CD4-positive, alpha-beta T cell treated with Interferon alpha-2 for 1 hour (primary cell): ENCODE measurements at places on chromosomes 16 and 17.

- DNase-seq, result no peak
Observed at GRCh38 chr16:30786115-30786935, 680 bp downstream of the ZNF629 start.

DNA sequence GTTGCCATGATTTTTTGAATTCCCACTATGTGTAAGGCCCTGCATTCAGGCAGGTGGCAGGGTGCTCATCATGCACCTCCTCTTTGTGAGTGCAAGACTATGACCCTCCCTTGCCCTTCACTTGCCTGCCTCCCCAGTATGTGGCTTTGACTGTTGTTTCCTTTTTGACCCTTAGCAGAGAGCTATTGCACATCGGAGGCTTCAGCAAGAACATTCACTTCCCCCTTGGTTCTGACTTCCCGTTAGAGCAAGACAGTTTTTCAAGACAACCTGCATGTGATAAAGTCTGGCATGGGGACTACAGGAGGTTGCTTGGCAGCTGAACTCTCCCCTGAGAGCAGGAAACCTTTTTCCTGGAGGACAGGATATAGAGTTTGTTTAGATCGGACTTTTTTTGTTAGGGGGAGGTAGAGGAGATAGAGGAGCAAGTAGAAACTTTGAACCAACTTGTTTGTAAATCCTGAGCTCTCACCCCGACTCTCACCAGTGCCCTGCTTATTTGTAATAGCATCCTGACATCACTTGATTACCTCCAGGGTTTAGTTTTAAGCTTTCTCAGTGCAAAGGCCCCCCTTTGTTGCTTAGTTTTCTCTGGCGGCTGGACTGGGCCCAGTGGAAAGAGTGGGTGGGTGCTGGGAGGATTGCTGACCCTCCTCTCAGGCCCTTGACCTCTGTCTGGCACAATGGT, 34.3 kb downstream of the LIMD2 start:
- DNase-seq, result peak; percentile 41

GRCh38 chr16:59514651-59515050, 780.5 kb upstream of the GOT2 start:
- DNase-seq, result no peak

GRCh38 chr17:1186923-1187771, 7.4 kb upstream of the ABR start:
- peak; percentile 82 for DNase-seq

GRCh38 chr17:82866590-82867191, 26.9 kb upstream of the ZNF750 start:
- no peak for DNase-seq

DNA sequence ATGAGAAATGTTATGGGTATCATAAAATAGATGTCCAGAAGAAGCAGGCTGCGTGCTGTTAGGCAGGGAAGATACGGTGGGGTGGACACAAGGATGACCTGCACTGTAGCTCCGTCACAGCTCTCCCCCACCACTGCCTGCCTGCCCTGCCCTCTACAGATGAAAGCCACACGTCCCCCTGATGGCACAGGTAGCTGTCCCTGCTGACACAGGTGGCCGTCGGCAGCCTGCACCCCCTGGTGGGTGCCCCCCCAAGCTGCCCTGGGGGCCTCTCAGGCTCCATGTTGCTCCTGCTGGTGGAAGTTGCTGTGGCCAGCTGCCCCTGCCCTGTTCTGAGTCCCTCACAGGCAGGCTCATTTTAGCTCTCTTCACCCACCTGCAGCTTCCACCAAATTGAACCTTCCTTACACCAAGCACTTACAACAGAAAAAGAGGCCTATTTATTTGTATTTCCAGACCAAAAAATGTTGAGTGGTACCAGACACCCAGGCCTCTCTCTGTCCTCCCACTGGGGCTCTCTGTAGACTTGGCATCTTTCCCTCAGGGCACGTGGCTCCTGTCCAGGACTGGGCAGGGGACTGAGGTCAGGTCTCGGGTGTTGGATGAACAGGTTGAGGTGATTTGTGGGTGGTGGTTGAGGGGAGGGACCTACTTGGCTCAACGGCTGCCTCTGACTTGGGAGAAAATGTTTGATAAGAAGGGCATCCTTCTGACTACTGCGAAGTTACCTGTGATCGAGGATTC, 50.1 kb upstream of the CACNG5 start:
- no peak for DNase-seq

DNA sequence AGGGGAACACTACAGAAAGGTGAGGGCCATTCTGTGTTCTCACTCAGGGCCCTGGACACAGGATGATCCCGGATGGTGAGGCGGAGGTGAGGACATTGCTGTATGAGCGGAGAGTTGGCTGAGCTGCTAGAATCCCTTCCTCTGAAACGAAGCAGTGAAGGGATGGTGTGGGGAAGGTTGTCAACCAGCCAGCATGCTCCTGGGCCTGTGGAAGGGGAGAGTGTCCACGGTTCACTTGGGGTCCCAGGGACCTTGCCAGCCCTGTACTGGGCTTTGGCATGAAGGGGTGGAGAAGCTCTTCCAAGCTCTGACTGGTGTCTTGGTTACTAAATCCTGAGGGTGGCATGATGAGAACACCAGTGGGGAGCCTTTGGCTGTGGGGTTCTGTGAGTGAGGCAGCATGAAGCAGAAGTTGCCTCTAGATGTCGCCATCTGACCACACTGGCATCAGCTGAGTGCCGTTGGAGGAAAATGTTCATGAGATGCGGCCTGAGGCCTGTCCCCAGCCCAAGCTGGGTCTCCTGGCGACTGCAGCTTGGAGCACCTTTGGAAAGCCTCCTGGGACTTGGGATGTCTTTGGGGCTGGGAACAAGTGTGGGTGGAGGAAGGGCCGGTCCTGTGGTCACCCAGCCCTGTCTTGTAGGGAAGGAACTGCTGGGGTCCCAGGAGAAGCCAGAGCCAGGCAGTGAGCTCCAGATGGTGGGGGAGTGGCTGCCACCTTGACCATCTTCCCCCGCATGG, 14.8 kb downstream of the PDP2 start:
- DNase-seq, result peak; percentile 54

GRCh38 chr17:4136373-4136772, 6.5 kb downstream of the ZZEF1 start:
- no peak for DNase-seq

DNA sequence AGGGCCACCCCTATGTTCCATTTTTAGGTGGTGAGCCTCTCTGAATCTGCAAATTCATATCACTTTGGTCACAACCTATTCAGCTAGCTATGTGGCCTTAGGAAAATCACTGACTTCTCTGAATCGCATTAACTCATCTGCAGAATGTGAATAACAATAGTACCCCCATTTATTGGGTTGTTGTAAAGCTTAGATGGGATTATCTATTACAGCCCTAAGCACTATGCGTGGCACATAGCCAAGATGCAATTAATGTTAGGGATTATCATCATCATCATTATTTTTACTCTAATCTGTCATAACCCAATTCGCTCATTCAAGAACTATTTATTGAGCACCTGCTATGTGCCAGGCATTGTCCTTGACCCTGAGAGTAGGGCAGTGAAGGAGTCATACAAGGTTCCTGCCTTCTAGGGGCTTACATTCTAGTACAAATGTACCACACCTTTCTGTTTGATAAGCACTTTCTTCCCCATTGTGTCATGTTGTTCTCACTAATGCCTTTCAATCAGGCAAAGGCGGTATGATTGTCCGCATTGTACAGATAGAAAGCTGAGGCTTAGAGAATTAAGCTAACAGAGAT, 38.5 kb downstream of the CHD9 start:
- no peak for DNase-seq

DNA sequence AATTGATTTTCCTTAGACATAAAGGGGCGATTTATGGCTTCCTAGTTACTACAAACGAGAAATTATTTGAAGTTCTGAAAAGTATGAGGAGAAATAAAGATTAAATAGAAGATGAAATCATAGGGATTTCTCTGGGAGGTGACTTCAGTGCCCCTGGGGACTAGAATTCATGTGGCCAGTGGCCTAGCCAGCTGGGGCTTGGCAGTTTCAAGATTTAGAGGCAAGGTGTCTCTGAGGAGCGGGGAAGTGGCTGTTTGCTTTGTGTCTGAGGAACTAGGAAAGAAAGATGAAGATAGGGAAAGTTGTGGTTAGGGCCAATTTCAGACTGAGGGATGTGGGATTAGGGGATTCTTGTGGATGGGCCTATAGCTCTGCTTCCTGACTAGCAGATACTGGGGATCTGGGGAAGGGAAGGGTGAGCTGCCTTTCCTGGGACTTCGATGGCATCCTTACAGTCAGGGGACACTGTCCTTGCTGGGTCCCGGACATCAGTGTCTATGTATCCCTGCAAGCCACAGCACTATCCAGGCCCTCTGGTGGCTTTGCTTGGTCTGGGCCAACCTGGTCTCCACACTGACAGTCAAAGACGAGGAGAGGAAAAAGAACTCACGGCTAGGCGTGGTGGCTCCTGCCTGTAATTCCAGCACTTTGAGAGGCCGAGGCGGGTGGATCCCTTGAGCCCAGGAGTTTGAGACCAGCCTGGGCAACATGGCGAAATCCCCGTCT, 22.4 kb upstream of the MEOX1 start:
- DNase-seq, result no peak

GRCh38 chr16:64122177-64122576, 999.7 kb downstream of the CDH11 start:
- no peak for DNase-seq

DNA sequence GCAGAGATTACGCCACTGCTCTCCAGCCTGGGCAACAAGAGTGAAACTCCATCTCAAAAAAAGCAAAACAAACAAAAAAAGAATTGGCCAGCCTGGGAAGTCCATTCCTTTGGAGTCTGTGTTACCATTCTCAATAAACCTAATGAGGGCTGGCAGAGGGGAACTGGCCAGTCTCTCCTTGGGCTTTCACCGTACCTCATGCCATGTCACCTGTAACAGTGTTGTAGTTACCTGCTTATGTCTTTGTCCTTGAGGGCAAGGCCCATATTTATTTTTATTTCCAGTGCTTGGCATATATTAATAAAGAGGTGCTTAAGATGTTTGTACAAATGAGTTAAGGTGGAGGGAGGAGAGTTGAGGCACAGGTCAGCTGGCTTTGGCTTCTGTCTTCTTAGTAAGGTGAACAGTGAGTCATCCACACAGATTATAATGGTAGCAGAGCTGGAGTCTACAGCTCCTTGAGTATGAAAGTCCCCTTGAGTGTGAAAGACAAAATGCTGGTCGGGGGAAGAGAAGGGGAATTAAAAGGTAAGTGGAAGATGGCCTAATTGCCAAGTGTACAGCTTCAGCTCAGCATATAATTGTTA, 8.4 kb downstream of the C1QBP start:
- no peak for DNase-seq

- no peak for DNase-seq
Observed at GRCh38 chr16:84044118-84044488, 1.5 kb upstream of the SLC38A8 start.

DNA sequence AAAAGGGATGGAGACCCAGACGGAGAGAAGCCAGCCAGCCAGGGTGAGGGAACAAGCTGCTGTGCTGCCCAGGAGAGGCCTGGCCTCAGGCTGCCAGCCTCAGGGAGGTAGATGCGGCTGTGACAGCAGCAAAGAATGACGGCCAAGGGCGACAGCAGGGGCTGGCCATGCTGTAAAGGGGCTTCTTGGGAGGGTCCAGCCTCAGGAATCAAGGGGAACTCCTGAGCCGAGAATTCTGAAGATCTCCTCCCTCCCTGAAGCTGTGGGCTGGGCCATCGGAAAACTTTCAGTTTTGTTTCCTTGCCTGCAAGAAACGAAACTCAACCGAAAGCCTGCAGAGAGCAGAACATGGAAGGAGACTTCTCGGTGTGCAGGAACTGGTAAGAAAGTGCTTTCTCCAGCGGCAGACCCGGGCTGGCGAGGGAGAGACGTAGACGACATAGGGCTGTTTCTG, at the start of gene XAF1:
TSS of gene XAF1 (plus strand) at position 316 of the 454 bp plus-strand sequence. CDS start at position 349, 33 bp downstream.
- DNase-seq, result peak; percentile 89

- DNase-seq, result no peak
Observed at GRCh38 chr17:59093145-59093701, 13.5 kb downstream of the TRIM37 start.

- DNase-seq, result no peak
Observed at GRCh38 chr17:17139972-17140589, 66.1 kb downstream of the PLD6 start.

DNA sequence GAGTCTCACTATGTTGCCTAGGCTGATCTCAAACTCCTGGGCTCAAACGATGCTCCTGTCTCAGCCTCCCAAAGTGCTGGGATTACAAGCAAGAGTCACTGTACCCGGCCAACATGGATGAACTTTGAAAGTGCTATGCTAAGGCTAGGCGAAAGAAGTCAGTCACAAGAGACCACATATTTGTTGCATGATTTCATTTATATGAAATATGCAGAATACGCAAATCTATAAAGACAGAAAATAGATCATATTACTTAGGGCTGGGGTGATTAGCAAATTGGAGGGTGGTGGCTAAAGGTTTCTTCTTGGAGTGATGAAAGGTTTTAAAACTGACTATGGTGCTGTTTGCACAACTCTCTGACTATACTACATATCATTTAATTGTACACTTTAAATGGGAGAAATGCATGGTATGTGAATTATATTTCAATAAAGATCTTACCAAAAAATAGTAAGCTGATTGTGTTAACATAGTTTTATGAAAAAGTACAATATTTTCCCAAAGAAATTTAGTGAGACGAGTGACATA, 1.2 kb upstream of the FLYWCH1 start:
- DNase-seq, result no peak
